CD4-positive, alpha-beta T cell treated with Interleukin-15 for 4 hours (primary cell): ENCODE measurements at places on chromosomes 7 and 10.

DNA sequence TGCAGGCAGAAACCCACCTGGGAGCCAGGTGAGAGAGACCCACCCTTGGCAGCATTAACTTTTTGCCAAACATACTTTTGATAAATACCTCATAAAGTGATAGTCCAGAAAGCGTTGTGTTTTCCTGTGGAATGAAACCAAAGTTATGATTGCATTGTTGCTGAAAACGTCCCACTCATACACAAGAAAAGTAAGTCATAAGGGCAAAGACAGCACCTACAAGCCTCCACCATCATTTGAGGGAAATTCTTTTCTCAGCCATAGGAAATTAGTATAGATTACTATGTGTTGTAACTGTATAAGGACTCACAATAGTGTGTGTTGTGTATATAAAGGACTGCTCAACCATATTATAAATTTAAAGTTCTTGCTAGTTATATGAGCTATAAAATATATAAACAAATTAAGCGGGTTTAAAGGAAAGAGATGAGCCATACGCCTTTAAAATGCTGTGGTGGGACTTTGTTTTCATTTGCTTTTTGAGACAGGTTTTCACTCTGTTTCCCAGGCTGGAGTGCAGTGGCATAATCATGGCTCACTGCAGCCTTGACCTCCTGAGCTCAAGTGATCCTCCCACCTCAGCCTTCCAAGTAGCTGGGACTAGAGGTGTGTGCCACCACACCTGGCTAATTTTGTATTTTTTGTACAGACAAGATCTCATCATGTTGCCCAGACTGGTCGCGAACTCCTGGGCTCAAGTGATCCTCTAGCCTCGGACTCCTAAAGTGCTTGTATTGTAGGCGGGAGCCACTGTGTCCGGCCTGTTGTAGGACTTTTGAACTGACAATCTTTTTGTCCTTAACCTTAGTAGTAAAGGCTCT is 160.8 kb downstream of the PKD1L1 start:
- no peak for DNase-seq

- DNase-seq: no peak
These were observed 109.7 kb upstream of the PPIF start for GRCh38 chr10:79237454-79238157.

GRCh38 chr10:19785366-19785765 is 30.9 kb upstream of the PLXDC2 start:
- DNase-seq: no peak

DNA sequence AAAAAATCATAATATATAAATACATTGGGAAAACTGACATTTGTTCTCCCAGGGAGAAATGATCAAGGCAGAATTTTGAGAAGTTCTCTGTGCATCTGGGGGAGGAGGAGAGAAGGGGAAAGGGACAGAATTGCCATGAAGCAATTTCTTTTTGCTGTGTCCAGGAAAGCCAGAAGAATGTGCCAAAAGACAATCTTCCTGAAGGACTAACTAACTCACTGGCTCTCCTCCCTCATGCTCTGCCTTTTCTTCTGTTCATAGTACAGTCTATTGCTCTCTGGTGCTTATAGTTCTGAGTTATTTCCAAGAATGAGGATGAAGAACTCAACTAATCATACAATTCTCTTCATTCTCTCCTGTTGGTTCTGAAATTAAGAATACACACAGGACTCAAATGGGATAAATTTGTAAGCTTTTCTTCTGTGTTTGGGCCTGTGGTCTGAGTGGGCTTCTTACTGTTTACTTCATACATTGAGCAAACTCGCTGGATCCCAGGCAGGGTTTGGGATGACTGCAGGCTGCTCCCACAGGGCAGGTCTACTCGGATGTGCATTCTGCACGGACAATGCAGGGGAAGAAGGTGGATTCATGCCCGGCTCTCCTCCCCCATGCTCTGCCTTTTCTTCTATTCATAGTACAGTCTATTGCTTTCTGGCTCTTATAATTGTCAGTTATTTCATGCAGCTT is 22.2 kb upstream of the FAM171A1 start:
- no peak for DNase-seq

DNA sequence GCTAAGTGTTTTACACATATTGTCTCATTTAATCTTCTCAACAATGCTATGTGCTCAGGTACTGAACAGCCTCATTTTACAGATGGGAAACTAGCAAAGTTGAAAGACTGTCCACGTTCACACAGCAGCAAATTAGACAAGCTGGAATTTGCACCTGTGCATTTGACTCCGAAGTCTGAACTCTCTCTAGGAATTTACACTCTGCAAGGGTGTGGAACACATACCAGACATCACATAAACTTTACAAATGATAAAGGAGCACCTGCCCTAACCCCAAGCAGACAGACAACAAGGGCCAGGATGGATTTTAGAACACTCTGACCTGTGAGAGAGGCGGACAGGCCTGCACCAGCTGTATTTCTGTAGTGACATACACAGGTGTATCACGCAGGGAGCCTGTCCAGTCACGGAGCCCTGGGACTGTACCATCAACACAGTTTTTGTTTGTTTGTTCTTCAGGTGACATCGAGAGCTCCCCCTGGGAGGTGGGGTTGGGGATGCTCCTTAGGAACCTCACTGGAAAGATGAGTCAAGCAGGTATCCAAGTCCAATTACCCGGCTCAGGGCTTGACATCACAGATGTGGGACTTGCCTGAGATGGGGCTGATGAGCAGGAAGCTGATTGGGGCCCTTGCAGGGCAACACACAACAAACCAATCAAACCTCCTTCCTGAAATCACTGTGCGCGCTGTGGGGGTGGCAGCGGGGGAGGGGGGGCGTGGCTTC is 31.0 kb downstream of the MKI67 start:
- DNase-seq: peak; percentile 33

DNA sequence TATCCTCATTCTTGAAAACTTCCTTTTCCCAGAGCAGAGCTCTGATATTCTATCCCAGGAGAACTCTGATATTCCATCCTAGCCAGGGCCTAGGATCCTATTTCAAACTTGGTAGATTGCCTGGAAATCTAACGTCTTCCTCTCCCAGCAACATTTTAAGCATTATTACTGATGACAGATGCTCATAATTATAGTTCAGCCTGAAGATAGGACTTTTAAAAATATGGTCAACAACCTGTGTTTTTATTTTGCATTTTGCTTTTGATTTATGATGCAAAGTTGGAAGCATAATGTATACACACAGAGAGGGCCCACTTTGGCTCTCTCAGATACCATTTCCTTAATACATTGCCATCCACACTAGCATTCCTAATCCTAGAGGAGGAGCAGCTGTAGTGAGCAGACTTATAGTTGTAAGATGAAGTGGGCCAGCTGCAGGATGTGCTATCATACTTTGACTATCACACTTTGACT is 457.4 kb upstream of the TPK1 start:
- no peak for DNase-seq

DNA sequence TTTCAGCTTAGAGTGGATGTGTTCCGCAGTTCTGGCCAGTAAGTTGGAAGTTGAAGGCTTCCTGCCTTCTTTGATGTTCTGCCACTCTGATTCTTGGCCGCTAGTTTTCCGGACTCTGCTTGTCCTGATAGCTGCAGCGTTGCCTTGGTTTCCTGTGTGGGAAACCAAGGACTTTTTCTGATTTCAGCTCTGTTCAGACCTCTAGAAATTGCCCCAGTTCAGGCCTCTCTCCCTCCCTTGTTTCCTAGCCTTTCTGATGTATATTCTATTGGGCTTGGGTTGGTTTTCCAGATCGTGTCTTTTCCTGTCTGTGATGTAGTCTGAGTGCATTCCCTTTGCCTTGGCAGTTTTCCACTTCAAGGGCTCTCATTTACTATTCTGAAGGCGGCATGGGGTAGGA is 318.7 kb downstream of the BBS9 start:
- no peak for DNase-seq

- no peak for DNase-seq
These were observed 758 bp downstream of the DPCD start for GRCh38 chr10:101588879-101589278.

DNA sequence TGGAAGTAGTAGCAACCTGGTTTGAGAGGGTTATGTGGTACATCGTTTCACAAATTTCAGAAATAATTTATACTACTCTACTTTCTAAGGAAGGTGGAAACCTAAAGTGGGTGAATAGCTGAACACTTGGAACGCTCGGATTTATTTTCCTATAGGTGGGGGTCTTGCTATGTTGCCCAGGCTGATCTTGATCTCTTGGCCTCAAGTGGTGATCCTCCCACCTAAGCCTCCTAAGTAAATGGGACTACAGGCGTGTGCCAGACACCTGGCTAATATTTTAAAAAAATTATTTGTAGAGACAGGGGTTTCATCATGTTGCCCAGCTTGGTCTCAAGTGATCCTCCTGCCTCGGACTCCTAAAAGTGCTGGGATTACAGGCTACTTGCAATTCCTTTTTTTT is 6.7 kb upstream of the KMT2E start:
- no peak for DNase-seq

GRCh38 chr10:104614245-104614831 is 26.8 kb upstream of the SORCS3 start:
- DNase-seq: peak; percentile 11

GRCh38 chr10:80598084-80598798 is 60.5 kb downstream of the SH2D4B start:
- DNase-seq: no peak

GRCh38 chr7:98875501-98875900 is 2.8 kb upstream of the TRRAP start:
- DNase-seq: no peak

GRCh38 chr10:17119845-17120244 is 9.8 kb downstream of the CUBN start:
- DNase-seq: no peak

DNA sequence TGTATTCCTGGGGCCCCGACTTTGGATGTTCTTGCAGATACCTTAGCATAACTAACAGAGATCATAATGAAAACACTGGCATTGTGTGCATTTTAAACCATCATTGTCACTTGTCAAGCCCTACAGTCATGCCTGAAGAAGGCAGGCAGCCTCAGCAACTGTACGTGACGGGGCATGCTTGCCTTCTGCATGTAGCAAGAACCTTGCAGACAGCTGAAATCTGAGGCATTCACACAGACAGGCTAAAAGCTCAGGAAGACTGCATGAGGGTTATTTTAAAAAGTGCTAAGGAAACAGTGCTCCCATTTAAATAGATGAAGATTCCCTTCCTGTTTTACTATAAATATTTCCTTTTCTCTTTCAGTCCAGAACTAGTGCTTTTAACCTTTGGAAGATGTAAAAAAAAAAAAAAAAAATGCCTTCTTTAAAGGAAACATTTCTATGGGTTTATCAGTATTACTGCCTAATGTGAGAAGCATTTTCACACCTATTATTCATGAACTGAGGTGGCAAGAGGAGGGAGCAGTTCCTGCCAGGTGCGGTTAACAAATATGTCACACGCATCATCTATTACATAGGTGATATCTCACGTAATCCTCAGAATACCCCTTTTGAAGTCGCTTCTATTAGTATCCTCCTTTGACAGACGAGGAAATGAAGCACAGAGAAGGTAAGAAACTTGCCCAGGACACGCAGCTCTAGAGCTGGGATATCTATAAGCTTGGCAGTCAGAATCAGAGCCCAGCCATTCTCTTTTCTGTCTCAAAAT is 88.1 kb downstream of the PRKCQ start:
- peak; percentile 77 for DNase-seq

GRCh38 chr7:136900005-136900404 is 31.6 kb downstream of the CHRM2 start:
- no peak for DNase-seq

DNA sequence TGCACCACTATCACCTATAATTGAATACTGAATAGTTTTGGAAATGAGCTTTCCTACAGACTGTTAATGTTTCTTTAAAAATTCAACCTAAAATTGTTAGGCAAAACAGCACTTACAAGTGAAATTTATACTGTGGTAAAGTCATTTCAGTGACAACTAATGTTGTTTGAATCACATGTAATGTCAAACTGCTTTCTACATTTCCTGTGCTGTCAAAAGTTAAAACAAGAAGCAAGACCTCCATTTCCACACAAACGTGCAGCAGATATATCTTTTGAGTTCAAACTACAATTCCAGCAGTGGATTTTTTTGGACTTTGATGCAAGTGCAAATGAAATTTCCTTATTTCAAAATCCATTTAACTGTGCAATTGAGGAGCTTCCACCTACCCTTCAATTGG is 199.8 kb downstream of the RNLS start:
- DNase-seq: no peak

DNA sequence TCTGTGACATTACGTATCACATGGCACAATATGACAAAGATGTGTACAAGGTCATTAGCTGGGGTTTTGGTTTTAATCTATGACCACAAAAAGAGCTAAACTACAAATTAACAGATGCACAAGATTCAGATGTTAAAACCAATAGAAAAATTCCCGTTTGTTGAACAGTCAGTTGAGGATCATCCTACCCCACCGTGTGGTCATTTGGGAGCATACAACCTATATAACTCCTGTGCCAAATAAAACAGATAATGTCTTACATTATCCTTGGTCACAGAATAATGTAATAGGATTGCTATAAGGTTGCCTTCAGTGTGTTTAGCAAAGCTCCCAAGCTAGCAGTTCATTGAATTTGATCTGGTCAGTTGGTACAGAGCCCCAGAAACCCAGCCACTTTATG is 28.2 kb downstream of the ASNS start:
- no peak for DNase-seq

DNA sequence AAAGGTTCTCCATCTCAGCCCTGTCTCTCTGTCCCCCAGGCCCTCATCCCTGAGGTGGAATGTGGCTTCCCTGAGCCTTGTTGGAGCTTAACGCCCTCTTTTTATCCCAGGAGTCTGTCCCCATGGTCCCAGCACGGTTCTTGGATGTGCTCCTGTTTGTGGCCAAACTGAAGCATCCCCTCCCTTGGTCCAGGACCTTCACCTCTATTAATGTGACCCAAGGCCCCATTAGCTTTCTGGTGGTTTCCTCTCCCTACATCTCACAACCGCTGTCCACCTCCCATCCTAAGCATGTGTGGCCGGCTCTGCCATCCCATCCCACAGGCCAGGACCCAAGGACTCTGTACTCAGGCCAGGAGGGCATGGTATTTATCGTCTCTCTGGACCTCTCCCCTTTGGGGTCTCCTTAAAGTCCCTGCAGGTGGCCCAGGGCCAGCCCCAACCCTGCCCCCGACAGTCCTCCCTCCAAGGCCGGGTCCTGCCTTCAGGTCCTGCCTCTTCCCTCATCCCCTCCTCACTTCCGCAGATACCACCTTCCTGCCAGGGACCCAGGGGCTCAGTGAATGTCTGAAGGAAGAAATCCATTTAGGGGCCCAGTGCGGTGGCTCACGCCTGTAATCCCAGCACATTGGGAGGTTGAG is 15.4 kb upstream of the SH2B2 start:
- no peak for DNase-seq

DNA sequence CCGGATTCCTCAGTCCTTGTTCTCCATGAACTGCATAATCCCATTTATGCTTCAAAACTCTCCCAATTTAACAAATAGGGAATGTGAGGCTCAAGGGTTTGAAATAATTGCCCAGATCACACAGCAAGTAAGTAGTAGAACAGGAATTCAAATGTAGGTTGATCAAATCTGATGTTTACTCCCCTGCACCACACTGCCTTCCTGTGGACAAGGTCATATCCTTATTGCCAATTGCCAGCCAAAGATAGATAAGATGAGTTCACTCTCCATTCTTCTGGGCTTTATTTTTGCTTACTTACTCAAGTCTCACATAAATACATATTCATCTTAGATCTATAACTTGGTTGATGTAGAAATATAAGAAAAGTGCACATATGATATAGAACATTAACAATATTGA is 435.2 kb upstream of the ETV1 start:
- DNase-seq: no peak

GRCh38 chr7:135834266-135834665 is 85.7 kb upstream of the FAM180A start:
- no peak for DNase-seq

GRCh38 chr10:20215547-20216152 is 399.4 kb downstream of the PLXDC2 start:
- DNase-seq: no peak

GRCh38 chr7:121244120-121244870 is 84.5 kb upstream of the WNT16 start:
- DNase-seq: no peak
